GM13976 (cell line): ENCODE measurements at places on chromosomes 2 and 18.

DNA sequence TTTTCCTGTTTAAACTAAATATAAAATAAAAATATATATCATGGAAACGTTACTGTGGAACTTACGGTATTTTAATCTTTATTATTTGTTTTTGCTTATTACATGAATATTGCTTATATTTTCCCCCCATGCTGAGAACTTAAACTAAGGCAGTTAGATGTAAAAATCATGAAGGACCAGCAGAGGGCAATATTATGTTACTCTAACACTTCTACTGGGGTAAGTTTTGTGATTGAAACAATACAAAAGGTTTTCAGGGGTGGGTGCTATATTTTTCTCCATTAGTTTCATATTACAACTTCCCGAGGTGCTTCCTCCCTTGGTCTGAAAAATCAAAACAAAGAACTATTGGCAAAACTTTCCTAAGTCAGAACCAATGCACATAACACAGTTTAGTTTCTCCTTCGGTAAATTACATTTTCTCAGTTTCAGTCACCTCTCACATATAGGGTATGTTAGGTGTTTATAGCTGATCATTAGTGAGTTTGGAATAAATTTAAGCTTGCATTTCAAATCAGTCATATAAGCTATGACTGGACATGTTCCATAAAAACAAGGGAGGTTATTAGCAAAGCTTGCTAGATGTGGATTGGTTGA is 54.8 kb downstream of the ZNF407 start:
- DNase-seq: peak; percentile 43

- no peak for DNase-seq
These were observed 1105.2 kb upstream of the ZEB2 start for GRCh38 chr2:145625111-145625510.

DNA sequence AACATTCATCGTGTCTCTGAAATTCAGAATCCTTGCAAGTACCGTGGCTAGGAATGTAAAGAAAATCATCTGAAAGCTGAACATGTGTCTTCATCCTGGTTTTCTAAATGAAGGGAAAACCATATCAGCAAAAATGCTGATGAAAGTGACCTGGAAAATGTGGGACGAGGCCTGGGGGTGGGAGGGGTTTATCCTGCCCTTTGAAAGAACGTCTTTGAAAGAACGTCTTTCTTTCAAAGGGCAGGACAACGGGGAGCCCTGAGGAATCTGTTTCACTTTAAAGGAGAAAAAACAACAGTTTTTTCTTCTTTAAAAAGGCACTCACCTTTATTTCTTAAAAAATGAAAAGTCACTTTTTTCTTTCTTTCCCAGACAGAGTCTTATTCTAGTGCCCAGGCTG is 185.2 kb downstream of the ALPK2 start:
- DNase-seq: no peak

DNA sequence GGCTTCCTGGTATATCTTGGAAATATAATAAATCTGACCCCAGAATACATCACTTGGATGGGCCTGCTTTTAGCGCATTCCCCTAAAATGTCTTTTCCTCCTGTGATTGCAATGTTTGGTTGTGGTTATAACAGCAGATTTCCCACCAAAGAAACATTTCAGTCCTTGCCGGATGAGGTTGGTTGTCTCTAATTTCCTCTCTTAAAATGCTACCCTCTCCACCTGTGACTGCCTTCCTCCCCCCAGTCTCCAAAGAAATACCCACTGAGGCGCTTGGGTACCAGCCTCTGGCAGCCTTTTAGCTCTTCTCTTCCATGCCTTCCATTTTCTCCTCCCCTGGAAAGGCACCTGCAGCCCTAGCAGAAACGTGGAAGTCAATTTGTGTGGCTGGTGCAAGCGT is 102.1 kb upstream of the SIX3 start:
- no peak for DNase-seq

GRCh38 chr2:237364655-237365054 is 49.3 kb downstream of the COL6A3 start:
- no peak for DNase-seq

DNA sequence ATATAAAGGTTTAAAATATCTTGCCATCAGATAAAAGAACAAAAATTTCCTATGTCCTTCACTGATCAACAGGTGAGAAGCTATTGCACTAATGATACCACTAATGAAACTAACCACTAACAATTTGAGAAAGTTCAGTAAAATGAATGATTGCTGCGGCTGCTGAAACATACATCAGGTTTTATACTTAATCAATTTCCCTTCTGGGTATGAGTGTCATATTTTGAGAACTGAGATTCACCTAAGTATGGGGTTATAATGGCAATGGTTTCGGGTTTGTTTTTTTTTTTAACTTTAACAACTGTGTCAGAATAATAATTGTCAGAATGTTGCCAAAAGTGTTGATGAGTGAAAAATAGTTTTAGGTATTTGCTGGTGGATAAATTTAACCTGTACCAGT is 151.3 kb upstream of the SLC39A10 start:
- peak; percentile 20 for DNase-seq

- no peak for DNase-seq
These were observed 29.6 kb downstream of the ARL4C start for GRCh38 chr2:234467289-234467688.

- no peak for DNase-seq
These were observed 68.9 kb downstream of the ZNF521 start for GRCh38 chr18:25282896-25283703.

GRCh38 chr2:199705538-199705937 is 145.5 kb downstream of the FTCDNL1 start:
- no peak for DNase-seq

DNA sequence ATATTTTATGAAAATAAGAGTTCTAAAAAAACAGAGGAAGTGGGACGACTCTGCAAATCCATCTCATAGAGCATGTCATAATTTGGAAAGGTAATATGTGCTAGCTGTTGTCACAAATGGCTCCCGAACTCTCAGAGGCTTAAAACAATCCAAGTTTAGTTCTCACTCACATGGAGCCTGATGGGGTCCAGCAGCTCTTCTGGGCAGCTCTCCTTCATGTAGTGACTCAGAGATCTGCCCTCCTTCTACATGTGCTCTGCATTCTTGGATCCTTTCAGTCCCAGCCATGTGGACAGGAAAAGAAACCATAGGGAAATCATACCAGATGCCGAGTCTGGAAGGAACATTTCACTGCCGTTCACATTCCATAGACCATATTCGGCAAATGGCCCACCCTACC is 180.1 kb upstream of the APCDD1 start:
- no peak for DNase-seq

GRCh38 chr2:37324536-37324785 is 172 bp downstream of the PRKD3 start:
- DNase-seq: no peak

GRCh38 chr2:85647823-85648526 is 20.0 kb downstream of the SFTPB start:
- no peak for DNase-seq

DNA sequence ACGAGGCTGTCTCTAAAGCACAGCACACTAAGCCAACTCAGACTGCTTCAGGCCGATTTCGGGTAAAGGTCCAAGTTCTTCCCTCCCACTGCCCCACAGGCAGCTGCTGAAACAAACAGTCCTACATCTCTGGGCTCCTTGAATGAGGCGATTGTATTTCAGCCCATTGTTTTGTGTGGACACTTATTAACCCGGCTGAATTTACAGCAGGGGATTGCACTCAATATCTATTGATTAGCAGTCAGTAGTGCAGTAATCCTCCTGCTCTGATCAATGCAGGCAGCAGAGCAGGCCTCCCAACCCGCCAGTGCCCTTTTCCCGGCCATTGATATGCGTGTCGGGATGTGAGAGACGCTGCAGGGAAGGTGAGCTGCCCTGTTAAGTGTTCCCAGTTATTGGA is 330.1 kb downstream of the CMPK2 start:
- DNase-seq: no peak
